ENCODE measurements at places on chromosomes 5 and 9.

GRCh38 chr9:127918183-127919107 lies 1.6 kb upstream of the ST6GALNAC4 start:
- peaks cover 59% of the 10 kb centered on the region for H3K4me1 ChIP-seq
- H3K27me3 ChIP-seq = peaks cover 8% of the 10 kb centered on the region
- peaks cover 6% of the 10 kb centered on the region for H3K36me3 ChIP-seq
- H3K27ac ChIP-seq = no peak overlapping the region
- no peak for DNase-seq

- H3K27me3 ChIP-seq = peaks cover 6% of the 10 kb centered on the region
- H3K36me3 ChIP-seq = no peaks in the 10 kb centered on the region
- H3K4me1 ChIP-seq = no peaks in the 10 kb centered on the region
- no peak for DNase-seq
- H3K4me3 ChIP-seq = no peak overlapping the region
Observed at GRCh38 chr9:37626708-37627292, 24.0 kb upstream of the FRMPD1 start.

DNA sequence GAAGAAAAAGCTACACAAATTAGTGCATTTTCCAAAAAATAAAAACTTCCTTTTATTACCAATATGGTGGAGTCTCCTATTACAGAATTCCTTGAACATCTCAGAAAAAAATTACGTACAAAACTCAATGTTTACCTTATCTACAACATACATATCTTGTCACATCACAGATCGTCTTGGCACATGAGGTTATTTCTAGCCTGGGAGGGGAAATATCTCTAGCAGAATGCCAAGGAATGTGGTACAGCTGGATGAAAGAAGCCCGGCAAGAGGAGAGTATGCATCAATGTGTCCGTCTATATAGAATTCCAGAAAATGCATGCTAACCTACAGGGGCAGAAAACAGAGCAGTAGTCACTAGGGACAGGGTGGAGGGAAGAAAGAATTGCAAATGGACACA lies 443.8 kb downstream of the ZSWIM6 start:
- H3K4me3 ChIP-seq = no peak overlapping the region
- DNase-seq = no peak
- no peaks in the 10 kb centered on the region for H3K36me3 ChIP-seq
- H3K27me3 ChIP-seq = no peaks in the 10 kb centered on the region
- H3K4me1 ChIP-seq = no peaks in the 10 kb centered on the region

DNA sequence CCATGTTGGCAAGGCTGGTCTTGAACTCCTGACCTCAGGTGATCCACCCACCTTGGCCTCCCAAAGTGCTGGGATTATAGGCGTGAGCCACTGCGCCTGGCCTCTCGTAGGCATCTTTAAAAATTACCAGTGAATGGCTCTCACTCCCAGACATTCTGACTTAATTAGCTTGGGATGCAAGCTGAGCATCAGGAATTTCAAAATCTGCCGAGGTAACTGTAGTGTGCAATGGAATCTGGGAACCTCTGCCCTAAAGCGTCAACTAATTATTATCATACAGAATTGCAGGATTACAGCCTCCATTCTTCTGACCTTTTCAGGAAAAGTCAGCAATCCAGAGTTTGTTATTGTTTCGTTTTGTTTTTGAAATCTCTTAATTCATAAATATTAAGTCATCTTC lies 213.4 kb upstream of the DMAC1 start:
- H3K36me3 ChIP-seq = no peaks in the 10 kb centered on the region
- no peak overlapping the region for H3K4me3 ChIP-seq
- DNase-seq = no peak
- no peaks in the 10 kb centered on the region for H3K4me1 ChIP-seq

DNA sequence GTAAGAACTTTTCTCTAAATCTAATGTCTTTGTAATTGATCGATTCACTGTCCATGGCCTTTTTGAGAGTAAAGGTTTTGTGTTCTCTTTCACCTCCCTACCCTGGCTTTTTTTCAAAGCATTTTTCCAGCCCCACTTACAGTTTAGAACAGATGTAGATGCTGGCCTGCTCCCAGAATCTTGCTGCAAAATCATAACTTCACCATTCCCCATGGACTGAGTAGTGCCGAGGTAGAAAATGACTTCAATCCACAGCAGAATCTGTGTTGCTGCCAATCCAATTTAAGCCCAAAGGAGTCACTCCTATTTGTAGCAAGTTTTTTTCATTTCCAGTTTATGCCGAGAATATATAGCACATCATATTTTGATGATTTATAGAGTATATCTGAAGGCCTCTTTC lies 46.5 kb upstream of the CEMIP2 start:
- no peak overlapping the region for H3K27ac ChIP-seq
- H3K4me3 ChIP-seq = no peak overlapping the region
- H3K36me3 ChIP-seq = no peaks in the 10 kb centered on the region
- peaks cover 6% of the 10 kb centered on the region for H3K4me1 ChIP-seq
- DNase-seq = no peak

DNA sequence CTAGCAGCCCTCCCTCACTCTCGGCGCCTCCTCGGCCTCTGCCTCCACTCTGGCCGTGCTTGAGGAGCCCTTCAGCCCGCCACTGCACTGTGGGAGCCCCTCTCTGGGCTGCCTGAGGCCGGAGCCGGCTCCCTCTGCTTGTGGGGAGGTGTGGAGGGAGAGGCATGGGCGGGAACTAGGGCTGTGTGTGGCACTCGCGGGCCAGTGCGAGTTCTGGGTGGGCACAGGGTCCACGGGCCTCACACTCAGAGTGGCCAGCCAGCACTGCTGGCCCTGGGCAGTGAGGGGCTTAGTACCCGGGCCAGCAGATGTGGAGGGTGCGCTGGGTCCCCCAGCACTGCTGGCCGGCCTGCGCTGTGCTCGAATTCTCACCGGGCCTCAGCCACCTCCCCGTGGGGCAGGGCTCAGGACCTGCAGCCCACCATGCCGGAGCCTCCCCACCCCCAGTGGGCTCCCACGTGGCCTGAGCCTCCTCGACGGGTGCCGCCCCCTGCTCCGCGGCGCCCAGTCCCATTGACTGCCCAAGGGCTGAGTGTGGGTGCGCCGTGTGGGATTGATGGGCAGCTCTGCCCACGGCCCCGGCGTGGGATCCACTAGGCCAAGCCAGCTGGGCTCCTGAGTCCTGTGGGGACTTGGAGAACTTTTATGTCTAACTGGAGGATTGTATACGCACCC lies 30.4 kb upstream of the FCHO2 start:
- H3K4me1 ChIP-seq = no peaks in the 10 kb centered on the region
- H3K36me3 ChIP-seq = no peaks in the 10 kb centered on the region
- H3K4me3 ChIP-seq = no peak overlapping the region
- H3K27me3 ChIP-seq = peaks cover 3% of the 10 kb centered on the region

DNA sequence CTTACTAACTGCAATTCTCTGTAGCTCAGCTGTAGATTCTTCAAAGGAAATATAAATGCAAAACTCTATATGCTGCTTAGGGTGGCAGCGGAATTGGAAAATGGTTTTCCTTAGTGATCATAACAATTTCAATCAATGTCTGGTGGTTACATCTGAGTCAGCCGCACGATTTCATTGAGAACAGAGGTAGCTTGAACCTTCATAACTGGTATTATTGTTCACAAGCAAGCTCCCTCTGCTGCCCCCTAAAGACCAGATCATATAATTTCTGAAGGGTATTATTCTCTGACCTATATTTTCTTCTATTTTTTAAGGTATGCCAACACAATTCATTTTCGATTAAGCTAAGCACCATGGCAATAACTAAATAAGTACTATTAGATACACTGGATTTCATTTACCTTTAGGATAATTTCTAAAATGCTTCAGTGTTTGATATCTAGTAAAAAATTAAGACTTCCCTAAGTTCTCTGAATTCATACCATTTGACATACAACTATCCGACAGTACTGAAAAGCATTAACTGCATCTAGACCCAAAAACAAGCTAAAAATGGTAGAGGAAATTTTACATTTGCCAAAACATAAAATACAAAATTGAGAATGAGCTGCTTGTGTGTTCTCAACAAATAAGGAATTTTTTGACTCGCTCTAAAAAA lies 181.1 kb upstream of the SPEF2 start:
- no peak for DNase-seq
- H3K27ac ChIP-seq = no peak overlapping the region
- no peaks in the 10 kb centered on the region for H3K36me3 ChIP-seq
- H3K4me1 ChIP-seq = no peaks in the 10 kb centered on the region
- no peak overlapping the region for H3K4me3 ChIP-seq

- peaks cover 62% of the 10 kb centered on the region for H3K4me1 ChIP-seq
- H3K27me3 ChIP-seq = peaks cover 30% of the 10 kb centered on the region
- no peak for DNase-seq
- H3K4me3 ChIP-seq = peak overlapping the region; percentile 75
- peak overlapping the region; percentile 29 for H3K27ac ChIP-seq
Observed at GRCh38 chr5:52987711-52988331, 1.3 kb upstream of the ITGA2 start.

DNA sequence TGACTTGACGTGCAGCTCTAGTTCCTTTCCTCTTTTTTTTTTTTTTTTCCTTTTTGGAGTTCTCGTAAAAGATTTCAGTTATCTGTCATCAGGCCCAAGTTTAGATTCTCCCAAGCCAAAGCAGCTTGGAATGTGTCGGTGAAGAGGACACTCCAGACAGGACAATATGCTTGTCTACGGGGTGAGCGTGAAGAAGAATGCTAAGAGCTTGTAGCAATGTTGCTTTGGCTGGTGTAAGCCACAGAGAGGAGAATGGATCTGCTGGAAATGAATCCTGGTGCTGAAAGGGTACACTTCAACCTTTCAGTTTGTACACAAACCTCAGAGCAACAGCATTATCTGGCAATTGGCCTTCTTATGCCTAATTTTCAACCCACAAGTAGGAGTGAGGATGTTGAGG lies 92.4 kb downstream of the ISL1 start:
- H3K27ac ChIP-seq = no peak overlapping the region
- H3K27me3 ChIP-seq = no peaks in the 10 kb centered on the region
- H3K4me1 ChIP-seq = no peaks in the 10 kb centered on the region

DNA sequence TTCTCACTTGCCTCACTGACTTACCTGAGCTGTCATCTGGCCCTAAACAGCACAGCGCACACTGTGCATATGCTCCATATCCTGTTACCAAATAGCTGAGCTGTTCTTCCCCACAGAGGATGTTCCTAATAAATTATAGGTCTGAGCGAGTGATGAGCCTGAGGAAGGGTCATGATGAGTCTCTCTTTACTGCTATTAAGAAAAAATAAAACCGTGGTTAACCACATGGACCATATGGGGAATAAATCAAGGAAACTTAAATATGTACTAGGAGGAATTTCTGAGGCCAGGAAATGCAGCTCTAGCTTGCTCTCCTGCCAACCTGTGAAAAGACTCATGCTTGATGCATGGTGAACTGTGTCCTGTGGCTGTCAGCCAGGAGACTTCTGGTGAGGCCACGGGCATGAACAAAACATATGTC lies 424.8 kb upstream of the DMAC1 start:
- H3K4me1 ChIP-seq = no peaks in the 10 kb centered on the region
- no peak overlapping the region for H3K27ac ChIP-seq
- no peaks in the 10 kb centered on the region for H3K36me3 ChIP-seq
- no peaks in the 10 kb centered on the region for H3K27me3 ChIP-seq
- DNase-seq = no peak

GRCh38 chr9:126853667-126854066 lies 6.8 kb upstream of the ZBTB34 start:
- peaks cover 65% of the 10 kb centered on the region for H3K27me3 ChIP-seq
- no peak overlapping the region for H3K27ac ChIP-seq
- H3K4me1 ChIP-seq = no peaks in the 10 kb centered on the region
- no peak for DNase-seq
- H3K4me3 ChIP-seq = no peak overlapping the region
- H3K36me3 ChIP-seq = no peaks in the 10 kb centered on the region

Data from activated CD4-positive, alpha-beta memory T cell treated with anti-CD3 and anti-CD28 coated beads, Interleukin-2, amount 10 ng/mL, durations not matched to agents 7 days and 5 days (primary cell).